CD8-positive, alpha-beta T cell (primary cell): ENCODE measurements at places on chromosomes 4 and X.

- no peak for DNase-seq
Observed at GRCh38 chrX:30612250-30612655, 34.7 kb upstream of the TASL start.

DNA sequence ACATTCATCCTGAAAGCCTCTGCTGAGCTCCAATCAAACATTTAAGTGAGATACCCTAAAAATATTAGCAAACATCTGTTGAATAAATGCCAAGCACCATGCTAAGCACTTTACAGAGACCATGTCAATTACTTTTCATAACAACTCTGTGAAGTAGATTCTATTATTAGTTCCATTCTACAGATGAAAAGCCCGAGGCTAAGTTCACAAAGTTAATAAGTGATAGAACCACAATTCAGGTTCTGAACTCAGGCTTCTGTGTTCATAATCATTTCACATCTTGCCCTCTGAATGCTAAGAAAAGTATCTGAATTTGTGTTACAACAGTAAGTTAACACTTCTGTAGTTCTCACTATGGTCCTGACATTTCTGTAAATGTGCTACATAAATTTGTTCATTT is 27.4 kb downstream of the SEL1L3 start:
- DNase-seq = no peak

DNA sequence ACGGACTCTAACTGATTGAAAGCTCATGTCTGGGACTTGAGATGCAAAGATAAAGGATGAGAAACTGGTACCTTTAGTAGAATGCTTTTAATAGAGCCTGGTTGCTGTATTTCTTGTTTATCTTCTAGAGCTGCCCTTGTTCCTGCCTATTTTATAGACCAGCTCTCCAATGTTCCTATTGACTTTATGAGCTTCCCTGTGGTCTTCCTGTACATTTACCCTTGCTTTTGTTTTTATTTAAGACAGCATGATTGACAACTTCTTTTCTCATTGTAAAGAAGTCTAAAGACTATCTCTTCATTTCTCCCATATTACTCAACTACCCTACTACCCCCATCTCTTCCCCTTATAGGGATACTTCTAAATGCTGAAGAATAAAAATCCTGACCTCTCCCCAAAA is 174.7 kb downstream of the UGT8 start:
- no peak for DNase-seq

DNA sequence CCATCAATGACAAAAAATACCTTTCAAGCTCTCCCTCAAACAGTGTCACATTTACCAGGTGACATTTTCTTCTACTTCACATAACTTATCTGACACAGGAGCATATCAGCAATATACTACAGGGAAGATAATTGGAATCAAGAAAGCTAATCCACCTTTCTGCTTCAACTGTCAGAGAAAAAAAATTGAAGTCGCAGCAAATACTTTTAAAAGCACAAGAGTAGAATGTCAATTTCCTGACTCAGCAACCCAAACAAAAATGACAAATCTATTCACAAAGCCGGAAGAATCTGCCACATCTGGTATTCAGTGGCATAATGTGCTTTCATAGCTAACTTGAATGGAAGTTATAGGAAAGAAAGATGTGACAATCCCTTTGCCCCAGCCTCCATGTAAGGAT is 36.7 kb downstream of the AGA start:
- no peak for DNase-seq

DNA sequence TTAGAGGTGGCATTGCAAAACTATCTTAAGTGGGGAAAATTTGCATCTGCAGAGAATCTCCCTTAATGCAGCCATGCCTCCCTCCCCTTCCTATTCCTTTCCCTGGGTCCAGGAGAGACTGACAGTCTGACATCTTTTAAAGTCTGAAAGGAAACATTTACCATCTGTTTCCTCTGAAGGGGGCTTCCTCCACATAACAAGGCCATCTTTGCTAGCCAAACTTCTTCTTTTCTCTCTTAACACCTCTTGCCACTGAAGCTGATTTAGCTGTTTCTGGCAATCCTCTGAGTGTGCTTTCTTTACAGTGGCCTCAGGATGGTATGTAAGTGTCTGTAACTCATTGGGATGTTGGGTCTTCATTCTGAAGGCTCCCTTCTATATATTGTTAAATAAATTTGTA is 34.6 kb upstream of the AADAT start:
- no peak for DNase-seq

DNA sequence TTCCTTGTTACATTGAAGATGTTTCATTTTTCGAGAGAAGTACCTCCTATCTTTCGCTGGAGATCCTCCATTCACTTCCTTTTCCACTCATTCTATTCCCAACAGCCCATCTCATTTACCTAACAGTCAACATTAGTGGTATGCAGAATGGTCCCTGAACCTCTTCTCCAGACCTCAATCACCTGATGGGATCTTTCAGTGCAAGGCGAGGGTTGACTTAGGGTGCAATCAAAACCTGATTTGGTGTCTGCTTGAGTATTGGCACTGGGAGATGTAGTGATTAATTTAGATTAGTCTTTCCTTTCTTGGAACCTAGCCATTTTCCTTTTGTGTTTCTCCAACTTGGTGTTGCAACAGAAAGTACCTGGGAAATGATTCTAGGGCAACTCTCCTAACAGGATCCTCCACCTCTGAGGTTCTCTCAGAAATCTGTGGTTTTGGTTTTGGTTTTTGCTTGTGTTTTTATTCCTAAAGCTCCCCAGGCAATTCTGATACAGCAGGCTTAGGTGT is 18.4 kb downstream of the DDX3X start:
- no peak for DNase-seq

- no peak for DNase-seq
Observed at GRCh38 chr4:176002007-176002613, 63.5 kb upstream of the WDR17 start.

DNA sequence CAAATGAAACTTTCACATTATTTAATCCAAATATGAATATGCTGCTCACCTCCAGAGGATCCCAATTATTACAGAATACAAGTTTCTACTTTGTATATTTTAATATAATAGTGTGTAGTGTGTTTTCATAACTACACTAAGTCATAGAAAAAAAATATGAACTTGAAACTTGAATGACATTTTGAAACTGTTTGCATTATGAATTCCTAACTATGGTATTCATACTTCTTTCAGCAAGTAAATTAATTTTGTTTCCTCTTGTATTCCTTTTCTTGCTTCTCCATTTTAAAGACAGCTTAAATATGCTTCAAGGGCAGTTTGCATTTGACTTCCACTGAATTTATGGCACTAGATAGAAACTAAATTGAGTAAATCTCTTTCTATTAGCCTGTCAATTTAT is 177.1 kb downstream of the BMPR1B start:
- DNase-seq = no peak

- DNase-seq = no peak
Observed at GRCh38 chr4:56410247-56411062, 23.2 kb upstream of the AASDH start.

GRCh38 chr4:15809058-15809457 is 30.9 kb downstream of the CD38 start:
- no peak for DNase-seq

- DNase-seq = peak; percentile 17
Observed at GRCh38 chrX:2500091-2500802, 529 bp downstream of the DHRSX start.

DNA sequence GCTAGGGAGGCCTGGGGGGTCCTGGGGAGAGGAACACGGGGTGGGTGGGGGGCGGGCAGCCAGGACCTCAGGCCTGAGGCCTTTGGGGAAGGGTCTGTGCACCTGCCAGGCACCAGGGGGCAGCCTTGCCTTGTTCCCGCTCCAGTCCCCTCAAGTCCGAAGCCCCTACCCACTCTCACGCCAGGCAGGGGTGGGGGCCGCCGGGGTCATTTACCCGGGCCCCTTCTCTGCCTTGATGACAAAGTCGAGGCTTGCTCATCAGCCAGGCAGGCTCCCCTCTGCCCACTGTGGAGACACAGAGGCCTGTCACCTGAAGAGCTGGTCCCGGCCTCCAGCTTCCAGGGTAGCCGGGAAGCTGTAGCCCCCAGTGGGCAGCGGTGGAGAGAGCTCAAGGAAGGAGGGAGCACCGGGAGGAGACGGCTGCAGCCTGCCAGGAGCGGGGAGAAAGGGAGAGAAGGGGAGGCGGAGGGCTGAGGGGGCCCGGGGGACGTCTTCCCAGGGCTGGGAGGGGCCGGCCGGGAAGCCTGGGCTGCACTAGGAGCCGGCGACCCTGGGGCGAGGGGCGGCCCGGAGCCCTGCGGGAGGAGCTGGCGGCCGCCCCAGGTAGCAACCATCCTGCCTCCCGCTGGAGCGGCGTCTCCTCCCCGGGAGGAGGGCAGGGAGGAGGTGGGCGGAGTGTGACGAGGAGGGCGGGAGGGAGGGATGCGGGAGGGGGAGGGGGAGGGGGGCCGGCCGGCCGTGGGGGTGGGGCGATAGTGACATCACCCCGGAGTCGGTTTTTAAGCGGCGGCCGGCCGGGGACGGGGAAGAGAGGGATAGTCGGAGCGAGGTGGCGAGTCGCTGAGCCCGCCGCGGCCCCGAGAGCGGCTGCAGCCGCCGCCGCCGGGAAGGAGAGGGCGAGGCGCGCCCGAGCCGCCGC is at the start of gene SLC6A8:
Gene SLC6A8, plus strand, starts transcription at position 806 of the 919 bp plus-strand sequence. CDS start 649 bp downstream, outside the sequence.
- DNase-seq = peak; percentile 55

DNA sequence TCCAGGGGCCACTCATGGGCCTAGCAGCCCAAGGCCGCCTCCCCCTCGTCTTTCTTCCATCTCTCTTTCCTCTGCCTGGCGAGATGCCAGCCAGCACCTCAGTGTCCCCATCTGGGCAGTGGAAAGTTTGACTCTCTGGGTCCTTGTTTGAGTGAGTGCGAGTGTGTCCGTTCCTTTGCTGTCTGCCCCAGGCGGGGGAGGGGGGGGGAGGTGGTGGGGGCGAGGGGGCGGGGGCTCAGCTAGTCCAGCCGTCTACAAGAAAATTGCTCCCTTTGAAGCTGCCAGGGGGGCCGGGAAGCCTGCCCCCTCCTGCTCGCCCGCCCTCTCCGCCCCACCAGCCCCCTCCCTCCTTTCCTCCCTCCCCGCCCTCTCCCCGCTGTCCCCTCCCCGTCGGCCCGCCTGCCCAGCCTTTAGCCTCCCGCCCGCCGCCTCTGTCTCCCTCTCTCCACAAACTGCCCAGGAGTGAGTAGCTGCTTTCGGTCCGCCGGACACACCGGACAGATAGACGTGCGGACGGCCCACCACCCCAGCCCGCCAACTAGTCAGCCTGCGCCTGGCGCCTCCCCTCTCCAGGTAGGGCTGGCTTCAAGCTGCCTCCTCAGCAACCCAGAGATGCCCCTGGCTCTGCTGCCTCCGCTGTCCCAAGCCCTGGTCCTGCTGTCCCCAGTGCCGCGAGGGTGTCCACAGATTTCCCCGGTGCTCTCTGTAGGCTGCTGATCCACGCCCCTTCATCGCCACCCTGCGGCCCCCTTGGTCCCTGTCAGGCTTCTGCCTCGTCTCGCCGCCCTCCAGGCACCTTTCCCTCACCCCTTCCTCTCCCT is at the start of gene BGN:
Gene BGN, plus strand, starts transcription at position 440 of the 821 bp plus-strand sequence. CDS start 9,652 bp downstream, outside the sequence.
- no peak for DNase-seq

- no peak for DNase-seq
Observed at GRCh38 chr4:10033191-10033881, 12.0 kb upstream of the SLC2A9 start.

GRCh38 chr4:89751416-89751815 is 85.5 kb downstream of the SNCA start:
- no peak for DNase-seq

DNA sequence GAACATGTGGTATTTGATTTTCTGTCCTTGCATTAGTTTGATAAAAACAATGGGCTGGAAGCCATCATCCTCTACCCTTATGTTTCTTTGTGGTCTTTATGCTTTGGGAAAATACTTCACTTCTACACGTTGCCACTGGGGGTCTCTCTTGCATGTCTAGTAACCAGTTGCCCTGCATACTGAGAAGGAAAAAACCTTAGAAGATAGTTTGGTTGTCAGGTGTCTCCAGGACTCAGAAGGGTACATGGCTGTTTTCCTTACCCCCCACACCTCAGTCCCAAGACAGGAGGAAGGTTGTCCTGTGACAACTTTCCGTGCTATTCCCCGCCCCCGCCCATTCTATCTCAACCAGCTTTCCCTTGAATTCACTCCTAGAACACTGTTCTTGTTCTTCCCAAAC is 62.1 kb upstream of the LANCL3 start:
- DNase-seq = no peak

- no peak for DNase-seq
Observed at GRCh38 chr4:34932591-34932990, 1311.7 kb downstream of the ARAP2 start.

DNA sequence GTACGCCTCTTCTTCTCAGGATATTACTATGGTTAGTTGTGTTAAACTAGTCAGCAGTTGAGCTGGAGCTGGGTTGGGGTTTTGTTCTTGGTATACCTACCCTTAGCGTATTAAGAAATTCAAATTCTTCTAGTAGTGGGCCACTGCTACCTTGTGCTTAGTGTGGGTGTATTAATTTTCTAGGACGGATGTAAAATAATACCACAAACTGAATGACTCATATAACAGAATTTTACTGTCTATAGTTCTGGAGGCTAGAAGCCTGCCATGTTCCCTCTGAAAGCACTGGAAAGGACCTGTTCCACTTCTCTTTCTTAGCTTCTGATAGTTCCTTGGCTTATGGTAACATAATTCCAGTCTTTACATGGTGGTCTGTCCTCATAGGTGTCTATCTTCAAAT is 1274.7 kb downstream of the ADGRL3 start:
- DNase-seq = no peak

- no peak for DNase-seq
Observed at GRCh38 chrX:23795221-23795620, 12.2 kb downstream of the SAT1 start.

GRCh38 chr4:153393397-153393796 is 48.9 kb downstream of the MND1 start:
- DNase-seq = no peak

DNA sequence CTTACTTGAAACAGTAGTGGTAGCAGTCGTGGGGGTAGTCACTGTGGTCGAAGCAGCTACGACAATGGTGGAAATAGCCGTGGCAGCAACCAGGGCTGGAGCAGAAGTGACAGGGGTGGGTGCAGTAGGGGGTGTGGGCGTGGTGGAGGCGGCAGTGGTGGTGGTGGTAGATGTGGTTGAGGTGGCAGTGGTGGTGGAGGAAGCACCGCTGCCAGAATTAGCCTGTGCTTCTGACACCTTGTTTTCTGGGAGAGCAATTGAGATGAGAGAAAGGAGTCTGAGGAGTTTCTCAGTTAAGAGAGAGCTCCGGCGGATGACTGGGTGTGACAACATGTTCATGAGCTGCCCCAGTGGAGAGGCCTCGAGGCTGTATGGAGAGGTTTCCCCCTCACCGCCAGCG is 113.5 kb upstream of the HSD17B10 start:
- no peak for DNase-seq

- no peak for DNase-seq
Observed at GRCh38 chr4:175646802-175647201, 165.3 kb downstream of the GPM6A start.

DNA sequence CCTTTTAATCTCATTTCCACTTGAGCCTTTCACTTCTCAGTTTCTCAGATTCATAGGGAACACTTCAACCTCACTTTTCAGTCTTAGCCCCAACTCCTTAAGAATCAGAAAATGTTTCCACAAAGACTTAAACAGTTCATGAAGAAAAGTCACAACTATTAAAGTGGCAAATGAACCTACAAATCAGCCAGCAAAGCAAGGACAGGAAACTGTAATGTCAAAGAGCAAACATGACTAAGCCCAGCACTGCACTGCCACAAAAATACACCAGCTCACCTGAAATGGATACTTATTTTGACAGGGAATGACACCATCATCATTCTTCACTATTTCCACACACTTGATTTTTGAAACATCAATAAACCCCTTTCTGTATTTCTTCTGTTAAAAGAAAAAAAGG is 41.8 kb upstream of the TXK start:
- no peak for DNase-seq

GRCh38 chrX:1212532-1212931 is at the start of gene CRLF2:
CRLF2 (minus strand) TSS chrX:1212649; CDS start chrX:1212634, 15 bp downstream.
- DNase-seq = peak; percentile 6
